GM04504 (cell line): ENCODE measurements at places on chromosomes 12 and 14.

DNA sequence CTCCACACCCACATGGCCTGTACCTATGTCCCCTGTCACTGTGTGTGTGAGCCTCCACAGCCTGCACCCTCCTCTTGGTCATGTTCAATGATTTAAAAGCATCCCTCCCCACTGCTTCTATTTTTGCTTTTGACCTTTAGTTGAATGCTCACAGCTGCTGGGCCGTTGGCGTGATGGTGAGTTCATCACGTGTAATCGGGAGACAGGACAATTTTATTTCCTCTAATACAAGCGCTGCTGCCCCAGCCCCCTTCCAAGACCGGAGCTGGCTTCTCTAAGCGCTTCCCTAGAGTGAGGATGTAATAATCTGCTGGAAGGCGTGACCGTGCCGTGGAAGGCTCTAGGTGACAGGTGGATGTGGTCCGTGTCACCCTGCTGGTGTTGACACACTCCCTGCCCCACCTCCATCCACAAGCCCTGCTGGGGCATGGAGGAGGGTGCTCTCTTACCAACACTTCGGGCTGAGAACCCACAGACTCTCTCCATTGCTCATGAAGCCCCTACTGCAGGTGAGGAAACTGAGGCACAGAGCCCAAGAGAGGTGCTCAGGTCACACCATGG lies 25.4 kb downstream of the CCDC85C start:
- DNase-seq: no peak

DNA sequence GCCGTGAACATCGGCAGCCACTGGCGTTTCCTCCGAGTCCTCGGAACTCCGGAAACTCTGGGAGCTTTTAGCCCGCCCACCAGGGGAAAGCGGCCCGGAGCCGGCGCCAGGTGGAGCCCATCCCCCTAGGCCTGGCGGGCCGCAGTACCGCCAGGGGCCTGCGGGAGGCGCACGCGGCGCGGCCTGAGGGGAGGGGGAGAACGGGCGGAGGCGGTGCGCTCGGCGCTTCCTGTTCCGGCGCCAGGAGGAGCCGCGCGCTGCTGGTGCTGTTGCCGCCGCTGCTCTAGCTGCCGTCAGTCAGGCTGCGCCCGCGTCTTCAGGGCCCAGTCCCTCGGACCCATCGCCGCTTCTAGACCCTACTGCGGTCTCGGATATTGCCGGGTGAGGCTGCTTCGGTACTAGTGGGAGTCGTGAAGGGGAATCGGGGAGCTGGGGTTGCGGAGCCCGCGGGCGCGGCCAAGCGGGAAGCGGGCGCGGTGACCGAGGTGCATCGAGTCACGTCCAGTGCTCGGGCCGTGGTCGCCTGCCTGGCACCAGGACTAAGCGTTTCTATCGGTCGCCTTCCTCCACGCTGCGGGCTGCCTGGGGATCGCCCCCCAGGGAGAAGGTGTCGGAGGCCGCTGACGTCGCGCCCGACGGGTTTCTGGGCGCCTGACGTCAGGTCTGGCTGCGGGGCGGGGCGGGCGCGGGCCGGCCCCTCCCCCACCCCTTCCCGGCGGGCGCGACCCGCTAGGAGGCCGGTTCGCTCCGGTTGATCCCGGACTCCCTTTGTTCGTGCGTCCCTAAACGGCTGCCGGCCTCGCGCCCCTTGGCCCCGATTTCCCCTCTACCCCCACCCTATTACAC lies at the start of gene MAPK1IP1L:
Gene MAPK1IP1L (plus strand): TSS at position 225 of the 846 bp plus-strand sequence. CDS start 10,037 bp downstream, outside the sequence.
- DNase-seq: peak; percentile 85

GRCh38 chr14:20626274-20626673 lies 15.2 kb downstream of the OR6S1 start:
- DNase-seq: no peak

DNA sequence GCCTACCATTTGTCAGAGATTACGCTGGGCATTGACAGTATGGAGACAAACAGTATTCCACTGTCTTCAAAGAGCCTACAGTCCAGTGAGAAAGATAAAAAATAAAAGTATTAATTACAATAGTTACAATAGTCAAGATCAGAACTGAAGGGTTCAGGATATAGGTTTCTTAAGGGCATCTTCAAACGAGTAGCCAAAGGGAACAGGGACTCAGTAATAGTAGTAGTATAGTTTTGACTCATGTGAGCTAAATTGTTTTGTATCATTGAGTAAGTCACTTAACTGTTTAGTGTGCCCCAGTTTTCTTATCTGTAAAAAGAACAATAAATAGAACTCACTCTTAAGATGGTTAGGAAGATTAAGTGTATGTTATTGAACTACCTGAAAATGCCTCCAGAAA lies 123.6 kb downstream of the METTL25 start:
- no peak for DNase-seq

GRCh38 chr12:66011731-66012130 lies 118.8 kb downstream of the LLPH start:
- DNase-seq: no peak

GRCh38 chr12:41188058-41188840 lies at the start of gene PDZRN4:
Gene PDZRN4 (plus strand): TSS chr12:41188320.
- no peak for DNase-seq

GRCh38 chr12:90261283-90261682 lies 552.6 kb upstream of the ATP2B1 start:
- no peak for DNase-seq

GRCh38 chr14:73243341-73243740 lies 6.0 kb downstream of the PAPLN start:
- DNase-seq: no peak

- DNase-seq: no peak
These were observed 18.8 kb downstream of the TNFAIP2 start for GRCh38 chr14:103142026-103142425.

- no peak for DNase-seq
These were observed 24.7 kb downstream of the BTBD6 start for GRCh38 chr14:105273062-105273461.

DNA sequence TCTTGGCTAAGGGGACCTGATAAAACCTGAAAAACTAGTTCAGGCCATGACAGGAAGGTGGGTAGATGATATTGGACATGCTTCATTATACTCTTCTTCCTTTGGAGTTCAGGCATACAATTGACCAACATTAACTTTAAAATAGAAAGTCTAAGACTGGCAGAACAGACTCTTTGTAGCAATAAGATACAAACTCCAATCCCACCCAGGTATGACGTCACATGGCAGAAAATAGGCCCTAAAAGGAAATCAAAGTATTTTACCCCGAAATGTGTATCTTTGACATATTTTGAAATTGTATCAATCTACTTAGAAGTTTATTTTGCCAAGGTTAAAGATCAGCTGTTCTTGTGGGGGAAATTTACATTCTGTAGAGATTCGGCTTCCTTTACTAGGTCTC lies 198.1 kb upstream of the LRIG3 start:
- DNase-seq: no peak

DNA sequence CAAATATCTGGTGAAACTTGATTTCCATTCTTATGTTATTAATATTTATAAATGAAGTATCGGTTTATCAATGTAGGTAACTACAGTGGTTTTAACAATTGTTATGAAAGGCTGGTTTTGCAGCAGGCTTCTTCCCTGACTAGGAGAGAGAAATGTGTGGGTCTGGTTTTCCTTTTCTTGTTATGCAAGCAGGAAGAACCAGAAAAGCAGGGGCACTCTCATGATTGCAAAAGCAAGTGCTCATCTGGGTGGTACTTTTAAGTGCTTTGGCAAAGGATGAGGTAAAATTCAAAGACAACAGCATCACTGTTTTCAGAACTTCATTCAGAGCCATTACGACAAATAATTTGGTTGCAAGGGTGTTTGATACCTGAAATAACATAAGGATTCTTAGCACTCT lies 105.6 kb downstream of the PTPRO start:
- DNase-seq: no peak

GRCh38 chr12:57175428-57176138 lies 28.2 kb upstream of the LRP1-AS start:
- DNase-seq: no peak

DNA sequence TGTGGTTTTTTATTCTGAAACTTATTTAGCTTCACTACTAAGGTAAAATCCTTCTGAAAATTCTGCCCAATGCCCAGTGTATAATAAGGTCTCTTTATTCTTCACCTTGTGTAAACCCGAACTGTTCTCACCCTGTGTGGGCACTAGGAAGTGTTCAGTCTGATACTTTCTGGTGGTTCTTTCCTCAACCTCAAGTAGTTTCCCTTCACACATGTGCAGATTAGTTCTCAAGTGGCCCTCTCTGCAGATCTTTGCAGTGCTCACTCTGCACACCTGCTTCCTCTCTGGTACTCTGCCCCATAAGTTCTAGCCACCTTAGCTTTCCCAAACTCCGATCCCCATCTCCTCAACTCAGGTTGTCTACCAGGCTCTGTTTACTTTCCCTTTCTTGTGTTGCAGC lies 61.6 kb downstream of the RAD51B start:
- DNase-seq: no peak

DNA sequence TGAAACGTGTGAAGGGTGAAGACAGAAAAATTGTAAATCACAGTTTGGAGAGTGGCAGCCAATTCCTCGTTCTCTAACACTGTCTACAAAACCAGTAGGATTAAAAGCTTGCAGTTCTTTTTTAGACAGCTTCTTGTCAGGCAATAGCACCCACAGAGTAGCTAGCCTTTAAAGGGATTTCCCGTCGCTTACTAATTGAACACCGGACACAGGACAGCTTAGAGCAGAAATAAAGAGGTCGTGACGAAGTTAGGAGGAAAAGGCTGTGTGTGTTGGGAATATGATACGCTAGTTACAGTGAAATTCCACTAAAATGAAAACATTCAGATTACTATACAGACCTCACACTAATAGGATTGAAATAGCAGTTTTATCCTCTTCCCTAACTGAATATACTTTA lies 149.1 kb upstream of the FLRT2 start:
- DNase-seq: no peak

DNA sequence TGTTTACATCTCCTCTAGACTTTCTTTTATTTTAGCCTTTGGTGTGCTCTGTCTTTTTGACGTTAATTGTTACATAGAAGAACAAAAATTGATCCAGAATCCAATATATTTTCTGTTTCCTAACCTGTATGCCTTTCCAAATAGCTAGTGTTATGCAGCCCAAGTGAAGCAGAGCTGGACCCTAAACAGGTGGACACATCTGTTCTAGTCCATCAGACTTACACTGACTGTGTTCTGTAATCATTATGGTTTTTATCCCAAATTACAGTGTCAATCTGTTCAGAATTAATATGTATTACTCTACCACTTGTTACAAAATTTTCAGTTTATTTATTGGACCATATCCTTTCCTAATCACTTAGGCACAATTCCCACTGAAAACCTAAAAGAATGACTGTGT lies 176.8 kb upstream of the FOXG1 start:
- no peak for DNase-seq

DNA sequence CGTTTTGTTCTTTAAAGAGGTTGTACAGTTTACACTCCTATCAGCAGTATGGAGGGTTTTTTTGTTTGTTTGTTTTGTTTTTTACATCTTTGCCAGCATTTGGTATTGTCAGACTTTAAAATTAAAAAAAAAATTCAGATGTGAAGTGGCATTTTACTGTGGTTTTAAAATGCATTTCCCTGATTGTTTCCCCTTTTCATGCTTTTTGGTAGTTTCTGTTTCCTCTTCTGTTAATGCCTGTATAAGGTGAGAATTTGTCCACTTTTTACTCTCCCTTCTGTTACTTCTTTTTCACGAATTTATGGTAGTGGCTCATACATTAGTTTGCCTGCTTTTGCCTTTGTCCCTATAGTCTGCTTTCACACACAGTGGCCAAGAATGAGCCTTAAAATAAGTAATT lies 36.6 kb downstream of the MNAT1 start:
- no peak for DNase-seq

DNA sequence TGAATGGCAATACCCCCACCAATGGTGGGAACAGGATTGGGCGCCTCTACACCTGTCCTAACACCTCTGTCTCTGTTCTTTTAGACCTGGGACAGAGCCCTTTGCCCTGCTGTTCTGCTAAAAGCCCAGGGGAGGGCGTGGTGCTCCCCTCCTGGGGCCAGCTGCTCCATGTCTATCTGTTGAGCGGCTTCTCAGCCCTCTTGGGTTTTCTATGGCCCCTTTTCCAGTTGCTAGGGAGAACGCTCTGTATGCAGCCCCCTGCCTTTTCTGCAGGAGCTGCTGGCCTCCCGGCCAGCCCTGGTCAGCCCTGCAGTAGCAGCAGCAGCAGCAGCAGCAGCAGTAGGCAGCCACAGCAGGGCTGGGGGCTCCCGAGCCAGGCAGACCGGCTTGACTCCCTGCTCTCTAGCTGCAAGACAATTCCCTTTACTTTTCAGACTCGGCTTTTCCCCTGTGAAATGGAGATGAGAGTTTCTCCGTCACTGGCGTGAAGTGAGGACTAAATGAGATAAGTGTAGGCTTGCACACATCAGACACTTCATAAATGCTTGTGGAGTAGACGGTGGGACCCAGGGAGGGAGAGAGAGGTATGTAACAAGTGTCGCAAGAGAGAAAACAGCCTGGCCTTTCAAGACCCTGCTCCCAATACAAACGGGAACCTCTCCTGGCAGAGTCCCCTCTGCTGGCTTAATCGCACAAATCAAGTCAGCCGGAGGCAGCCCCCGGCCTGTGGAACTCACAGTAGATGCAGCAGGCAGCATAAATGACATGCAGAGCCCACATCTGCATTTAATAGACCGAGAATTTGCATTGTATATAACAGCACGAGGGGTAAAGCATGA lies 1.0 kb downstream of the RTL1 start:
- no peak for DNase-seq

DNA sequence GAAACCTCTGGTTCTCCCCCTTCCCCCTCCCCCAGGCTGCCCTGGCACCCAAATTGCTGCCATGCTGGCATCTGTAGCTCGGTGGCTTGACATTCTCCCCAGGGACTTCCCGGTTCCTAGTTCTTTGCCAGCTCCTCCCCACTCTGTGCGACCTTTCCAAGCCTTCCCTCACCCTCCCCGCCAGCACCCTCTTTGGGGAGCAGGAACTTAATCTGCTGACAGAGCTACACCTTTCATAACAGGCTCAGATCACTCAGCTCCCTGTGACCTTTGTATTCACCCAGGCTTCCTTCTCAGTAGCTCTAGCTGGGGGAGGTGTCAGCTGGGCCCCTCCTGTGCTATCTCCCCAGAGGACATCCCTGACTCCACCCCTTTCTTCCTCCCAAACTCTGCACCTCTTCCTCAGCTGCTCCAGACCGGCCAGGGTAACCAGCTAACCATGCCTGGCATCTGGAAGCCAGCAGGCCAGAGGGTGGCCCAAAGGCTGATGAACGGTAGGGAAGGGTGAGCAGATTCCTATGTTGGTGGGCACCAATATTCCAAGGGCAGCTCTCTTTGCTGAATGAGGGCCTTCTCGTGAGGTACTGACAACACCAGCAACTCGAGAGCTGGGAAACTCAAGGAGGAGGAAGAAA lies 1.8 kb upstream of the COX14 start:
- DNase-seq: no peak

- no peak for DNase-seq
These were observed 120.9 kb downstream of the SINHCAF start for GRCh38 chr12:31205054-31205453.

GRCh38 chr14:96264853-96265252 lies 8.8 kb downstream of the BDKRB1 start:
- no peak for DNase-seq

GRCh38 chr14:23299211-23299957 lies 3.3 kb downstream of the PPP1R3E start:
- DNase-seq: no peak

- DNase-seq: no peak
These were observed 28.2 kb upstream of the FLRT2 start for GRCh38 chr14:85501751-85502150.

- DNase-seq: no peak
These were observed 116.6 kb upstream of the NPAS3 start for GRCh38 chr14:32821964-32822653.

- no peak for DNase-seq
These were observed 2.6 kb downstream of the SIX4 start for GRCh38 chr14:60721326-60722106.
